ENCODE measurements at places on chromosomes 2 and 18.

GRCh38 chr2:28470759-28471158, 25.1 kb upstream of the PLB1 start:
- no peak overlapping the region for H3K4me3 ChIP-seq
- H3K4me1 ChIP-seq: peaks cover 11% of the 10 kb centered on the region
- no peak for DNase-seq
- no peaks in the 10 kb centered on the region for H3K36me3 ChIP-seq
- no peak overlapping the region for H3K27ac ChIP-seq

- no peak overlapping the region for H3K4me3 ChIP-seq
- no peak overlapping the region for H3K27ac ChIP-seq
Observed at GRCh38 chr2:167534443-167534842, 646.2 kb downstream of the XIRP2 start.

DNA sequence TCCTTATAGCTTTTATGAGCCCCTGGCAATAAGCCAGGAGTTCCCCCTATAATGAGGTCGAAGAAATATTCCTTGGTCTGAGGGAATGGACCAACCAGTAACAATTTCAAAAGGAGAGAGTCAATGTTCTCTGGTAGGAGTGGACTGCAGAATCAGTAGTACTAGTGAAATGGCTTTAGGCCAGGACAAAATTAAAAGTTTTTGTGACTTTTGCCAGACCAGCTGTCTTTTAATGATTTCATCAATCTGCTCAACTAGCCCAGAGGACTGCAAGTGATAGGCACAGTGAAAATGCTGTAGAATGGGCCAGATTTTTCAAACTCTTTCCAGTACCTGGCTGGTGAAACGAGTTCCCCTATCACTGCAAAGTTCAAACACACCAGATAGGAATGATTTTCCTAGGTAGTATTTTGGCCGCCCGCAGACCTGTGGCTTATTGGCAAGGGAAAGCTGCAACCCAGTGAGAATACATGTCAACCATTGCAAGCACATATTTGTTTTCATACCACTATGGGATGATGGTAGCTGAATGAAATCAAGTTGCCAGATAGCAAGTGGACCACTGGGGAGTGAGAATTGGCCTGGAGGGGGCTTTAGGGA, 45.5 kb downstream of the CERS6 start:
- no peak for DNase-seq
- no peaks in the 10 kb centered on the region for H3K4me1 ChIP-seq
- no peak overlapping the region for H3K4me3 ChIP-seq

DNA sequence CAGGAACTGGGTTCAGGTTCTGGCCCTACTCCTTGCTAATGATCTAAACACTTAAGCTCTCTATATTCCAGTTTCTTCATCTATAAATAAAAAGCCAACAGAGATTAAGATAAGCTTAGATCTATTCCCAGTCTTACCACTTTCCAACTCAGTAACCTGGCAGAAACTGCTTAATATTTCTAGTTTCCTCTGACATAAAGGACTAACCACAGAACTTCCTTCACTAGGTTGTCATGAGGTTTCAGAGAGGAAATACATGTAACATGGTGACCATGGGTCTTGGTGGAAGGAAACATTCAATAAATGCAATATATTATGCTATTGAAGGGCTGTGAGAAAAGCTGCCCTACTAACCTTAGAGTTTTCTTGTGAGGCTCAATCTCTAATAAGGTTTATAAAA, 114.4 kb upstream of the PDE1A start:
- no peak for DNase-seq
- no peak overlapping the region for H3K4me3 ChIP-seq
- H3K27me3 ChIP-seq: no peaks in the 10 kb centered on the region
- no peaks in the 10 kb centered on the region for H3K4me1 ChIP-seq
- H3K27ac ChIP-seq: no peak overlapping the region
